ENCODE measurements at places on chromosomes 1 and 21. TPM values are rescaled to one million over a fixed set of nuclear protein-coding genes. Genes with fewer than 3 reads are reported as not detected.
A peak's percentile ranks its signal among the peaks of the same experiment; 100 is the strongest.

The HSPB7 gene
- not detected for total RNA-seq

The ACTN2 gene
- not detected for total RNA-seq

The LRRC53 gene
- total RNA-seq: not detected

DNA sequence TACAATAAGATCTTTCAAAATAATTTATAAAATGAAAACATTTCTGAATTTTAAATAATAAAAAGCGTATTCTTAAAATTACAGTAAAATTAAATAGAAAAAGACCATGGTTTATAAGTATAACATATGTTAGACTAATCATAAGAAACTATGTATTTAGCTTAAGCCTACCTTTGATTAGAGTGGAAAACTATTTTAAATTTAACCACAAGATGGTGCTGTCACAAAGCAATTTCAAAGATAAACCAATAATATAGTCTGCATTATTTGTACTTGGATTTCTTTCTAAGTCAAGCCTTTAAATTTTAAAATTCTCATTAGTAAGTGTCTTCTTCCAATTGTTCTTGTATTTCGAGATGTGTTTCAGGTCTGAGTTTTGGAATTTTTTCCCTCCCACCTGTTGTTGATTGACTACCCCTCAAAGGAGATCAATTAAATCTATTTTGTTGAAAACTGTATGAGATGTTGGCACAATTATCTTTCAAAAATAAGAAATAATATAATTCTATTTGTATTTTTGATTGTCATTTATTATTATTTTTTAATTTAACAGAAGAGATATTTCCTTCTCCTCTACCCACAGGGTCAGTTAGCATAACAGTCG, 459.8 kb downstream of the KCNT2 start:
- DNase-seq: peak; percentile 16

GRCh38 chr1:2025491-2025981, 6.4 kb downstream of the GABRD start:
- DNase-seq: peak; percentile 22

- no peak for DNase-seq
Observed at GRCh38 chr1:56755911-56756310, 63.3 kb downstream of the FYB2 start.

DNA sequence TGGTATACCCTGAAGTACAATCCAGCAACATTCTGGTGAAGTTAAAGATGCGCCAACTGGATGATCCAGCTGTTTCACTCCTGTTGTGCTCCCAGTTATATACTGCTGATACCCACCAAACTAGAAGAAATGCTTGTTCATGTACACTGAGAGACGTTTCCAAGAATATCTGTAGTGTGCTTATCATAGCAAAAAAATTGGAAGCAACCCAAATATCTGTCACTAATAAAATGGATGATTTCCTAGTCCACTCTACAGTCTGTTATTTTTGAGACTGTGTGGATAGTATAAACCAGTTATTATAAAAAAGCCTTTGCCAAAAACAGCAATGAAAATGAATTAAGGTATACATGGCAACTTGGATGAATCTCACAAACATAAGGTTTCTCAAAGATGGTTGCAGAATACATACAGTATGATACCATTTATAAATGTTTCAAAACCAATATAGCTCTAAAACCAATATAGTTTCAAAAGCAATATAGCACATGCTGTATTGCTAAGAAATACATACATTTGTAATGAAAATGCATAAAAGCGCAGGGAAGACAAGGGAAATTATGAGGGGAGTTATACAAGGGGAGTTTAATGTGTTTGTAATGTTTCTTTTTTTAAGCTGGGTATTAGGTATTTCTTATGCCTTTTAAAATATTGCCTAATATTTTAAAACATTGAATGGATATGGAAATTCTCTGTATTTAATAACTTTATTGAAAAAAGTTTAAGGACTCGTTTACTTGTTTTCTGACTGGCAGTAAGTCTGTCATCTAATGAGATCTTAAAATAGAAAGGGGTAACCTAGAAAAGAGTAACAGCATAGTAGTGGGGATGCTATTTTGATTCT, 36.5 kb downstream of the GPSM2 start:
- DNase-seq: no peak

- no peak for DNase-seq
Observed at GRCh38 chr1:1918901-1919303, at the start of gene TMEM52. TSS of gene TMEM52 (minus strand) at chr1:1919279. CDS start at chr1:1919265, 14 bp downstream.

Measured in CD4-positive, alpha-beta memory T cell (primary cell).